ENCODE measurements at places on chromosomes 2 and 18. TPM values are rescaled to one million over a fixed set of nuclear protein-coding genes. Genes with fewer than 3 reads are reported as not detected.

EVA1A gene
- total RNA-seq: 50.7 TPM

PDE1A gene
- 15.3 TPM for total RNA-seq

NGEF gene
- total RNA-seq: 3.0 TPM

ASXL3 gene
- total RNA-seq: 2.2 TPM

ATG16L1 gene
- total RNA-seq: 16.0 TPM

SH3RF3 gene
- 21.8 TPM for total RNA-seq

ANKRD23 gene
- 1.7 TPM for total RNA-seq

MAP4K4 gene
- total RNA-seq: 83.9 TPM

NTSR2 gene
- not detected for total RNA-seq

COL5A2 gene
- 529 TPM for total RNA-seq

CAPN13 gene
- total RNA-seq: not detected

ALPI gene
- not detected for total RNA-seq

PFN4 gene
- total RNA-seq: 0.39 TPM

PARD6G gene
- 5.9 TPM for total RNA-seq

BCL11A gene
- total RNA-seq: 2.5 TPM

XDH gene
- 0.52 TPM for total RNA-seq

FTCDNL1 gene
- not detected for total RNA-seq

SERTAD2 gene
- total RNA-seq: 7.8 TPM
